ENCODE measurements at places on chromosomes 4 and X.

DNA sequence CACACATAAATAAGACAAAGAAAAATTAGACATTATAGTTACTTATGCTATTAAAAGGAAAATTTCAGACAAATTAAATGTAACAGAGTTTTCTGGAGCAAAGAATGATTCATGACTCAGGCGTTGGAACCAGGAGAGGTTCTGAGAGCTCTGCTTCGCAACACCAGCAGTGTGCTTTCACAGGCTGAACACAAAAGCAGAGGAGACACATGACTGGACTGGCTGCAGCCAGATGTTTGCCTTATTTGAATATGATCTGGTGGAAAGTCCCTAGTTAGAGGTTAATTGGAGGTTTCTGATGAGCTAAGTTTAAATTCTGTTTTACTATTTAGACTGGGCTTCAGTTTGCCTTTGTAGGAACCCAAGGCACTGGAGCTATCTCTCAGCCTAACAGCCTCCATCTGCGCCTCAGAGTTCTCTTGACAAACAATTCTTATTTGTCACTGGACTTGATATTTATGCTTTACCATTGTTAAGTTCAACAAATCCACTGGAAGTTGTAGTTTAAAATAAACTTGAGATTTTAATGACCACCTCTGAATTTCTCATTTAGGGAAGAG, 16.2 kb downstream of the BOD1L1 start:
- no peak for DNase-seq

GRCh38 chr4:44722001-44722400, 4.4 kb downstream of the GNPDA2 start:
- DNase-seq: no peak

GRCh38 chrX:54288277-54288676, 69.6 kb downstream of the WNK3 start:
- DNase-seq: no peak

GRCh38 chr4:84050015-84050414, 449.1 kb downstream of the NKX6-1 start:
- DNase-seq: no peak

DNA sequence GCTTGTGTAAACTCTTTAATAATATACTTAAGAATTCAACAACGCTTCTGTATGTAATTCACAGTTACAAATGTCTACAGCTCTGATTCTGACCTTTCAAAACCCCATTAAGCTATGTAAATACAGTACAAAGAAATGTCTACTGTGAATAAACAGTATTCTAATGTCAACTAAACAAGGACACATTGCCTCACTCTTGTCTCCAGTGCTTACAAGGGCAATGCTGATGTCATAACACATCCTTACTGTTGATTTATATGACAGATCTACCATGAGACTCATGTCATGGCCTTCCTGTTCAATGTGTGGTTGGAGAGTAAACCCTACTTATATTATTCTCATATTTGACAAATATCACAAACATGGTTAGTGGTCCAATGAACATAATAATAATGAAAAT, 256.1 kb upstream of the ADGRL3 start:
- no peak for DNase-seq

GRCh38 chr4:56219447-56219846, 167.8 kb downstream of the AASDH start:
- no peak for DNase-seq

GRCh38 chrX:154436374-154436982, 476 bp upstream of the GDI1 start:
- peak; percentile 50 for DNase-seq

- no peak for DNase-seq
Measured at GRCh38 chr4:48259748-48260147, 9.9 kb downstream of the TEC start.

GRCh38 chr4:66572949-66573348, 902.7 kb upstream of the EPHA5 start:
- no peak for DNase-seq

- DNase-seq: peak; percentile 72
Measured at GRCh38 chr4:25938787-25939186, 24.8 kb downstream of the SMIM20 start.

GRCh38 chr4:1030031-1030430, 18.6 kb downstream of the FGFRL1 start:
- DNase-seq: no peak

- no peak for DNase-seq
Measured at GRCh38 chr4:167424341-167425256, 190.3 kb upstream of the SPOCK3 start.

- no peak for DNase-seq
Measured at GRCh38 chr4:67576538-67576937, 18.0 kb downstream of the STAP1 start.

GRCh38 chr4:24244663-24245490, 339.5 kb downstream of the DHX15 start:
- DNase-seq: no peak

GRCh38 chrX:31057291-31057690, 14.6 kb downstream of the FTHL17 start:
- DNase-seq: no peak

DNA sequence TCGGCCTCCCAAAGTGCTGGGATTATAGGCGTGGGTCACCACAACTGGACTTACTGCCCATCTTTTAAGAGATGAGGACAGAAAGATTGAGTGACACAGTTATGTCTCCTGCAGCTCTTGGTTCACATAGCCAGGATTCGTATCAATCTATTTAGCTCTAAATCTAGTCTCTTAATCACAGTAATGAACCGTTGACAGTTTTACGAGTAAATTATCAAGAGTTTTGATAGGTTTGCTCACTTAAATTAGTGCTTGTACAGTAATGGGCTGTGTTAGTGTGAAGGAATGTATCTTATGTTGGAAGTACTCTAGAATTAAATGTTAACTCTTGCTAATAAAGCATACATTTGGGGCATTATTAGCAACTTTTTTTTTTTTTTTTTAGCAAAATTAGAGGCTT, 105.7 kb downstream of the PTTG2 start:
- DNase-seq: no peak

DNA sequence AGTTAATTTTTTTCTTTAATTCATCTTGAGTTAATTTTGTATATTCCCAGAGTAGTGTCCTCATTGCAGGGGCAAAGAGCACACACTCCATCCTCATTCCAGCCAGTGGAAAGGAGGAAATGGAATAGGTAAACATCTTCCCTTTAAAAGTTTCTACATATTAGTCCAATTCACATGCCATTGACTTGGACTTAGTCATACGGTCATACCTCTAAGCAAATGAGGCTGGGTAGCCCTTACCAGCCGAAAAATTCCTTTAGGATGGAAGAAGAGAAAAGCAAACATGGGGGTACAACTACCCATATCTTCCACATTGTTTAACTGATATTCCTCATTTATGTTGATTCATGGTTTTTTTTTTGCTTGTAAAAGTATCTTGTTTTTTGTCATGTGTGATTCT, 37.4 kb upstream of the NDP start:
- DNase-seq: no peak

GRCh38 chrX:15546745-15547144, 46.1 kb downstream of the BMX start:
- DNase-seq: no peak

DNA sequence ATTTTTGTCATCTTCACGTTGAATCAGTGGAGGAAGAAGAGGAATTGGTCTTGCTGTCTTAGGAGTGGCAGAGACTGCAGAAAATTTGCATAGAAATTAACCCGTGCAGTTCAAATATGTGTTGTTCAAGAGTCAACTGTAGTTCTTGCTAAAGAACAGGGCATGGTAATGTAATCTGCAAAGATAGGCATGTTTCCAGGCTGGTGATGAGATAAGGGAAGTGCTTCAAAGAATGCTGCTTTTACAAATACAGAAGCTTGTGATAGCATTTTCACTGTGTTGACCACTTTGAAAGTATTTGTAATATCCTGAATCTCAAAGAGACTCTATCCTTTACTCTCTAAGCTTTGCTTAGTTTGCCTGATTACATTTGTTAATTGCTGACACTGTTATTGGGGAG, 60.1 kb downstream of the PRRG1 start:
- DNase-seq: no peak

GRCh38 chr4:5218376-5219069, 167.2 kb downstream of the STK32B start:
- no peak for DNase-seq

GRCh38 chr4:94880956-94881355, 123.2 kb downstream of the BMPR1B start:
- no peak for DNase-seq

GRCh38 chrX:153925739-153926551, at the start of gene ARHGAP4:
ARHGAP4 (minus strand) TSS chrX:153926264; CDS start chrX:153926202, 62 bp downstream.
- DNase-seq: peak; percentile 76

- DNase-seq: no peak
Measured at GRCh38 chr4:122873146-122873545, 46.5 kb downstream of the FGF2 start.

DNA sequence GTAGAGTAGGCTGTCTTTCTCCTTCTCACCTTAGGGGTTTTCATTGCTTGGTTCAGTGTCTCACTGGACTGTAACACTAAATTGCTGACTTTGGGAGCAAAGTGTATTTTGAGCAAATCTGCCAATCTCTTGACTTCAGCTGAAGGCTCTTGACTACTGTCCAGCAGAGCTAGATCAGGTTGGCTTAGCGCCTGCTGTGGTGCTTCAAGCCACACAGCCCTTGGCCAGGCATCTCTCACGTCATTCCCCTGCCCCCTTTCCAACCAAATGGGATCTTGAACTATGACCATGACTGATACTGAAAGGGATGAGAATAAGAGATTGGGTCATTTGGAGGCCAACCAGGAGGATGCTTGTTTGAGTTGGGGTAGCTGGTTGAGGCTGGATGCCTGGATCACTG, 4.8 kb downstream of the SLC16A2 start:
- DNase-seq: no peak

DNA sequence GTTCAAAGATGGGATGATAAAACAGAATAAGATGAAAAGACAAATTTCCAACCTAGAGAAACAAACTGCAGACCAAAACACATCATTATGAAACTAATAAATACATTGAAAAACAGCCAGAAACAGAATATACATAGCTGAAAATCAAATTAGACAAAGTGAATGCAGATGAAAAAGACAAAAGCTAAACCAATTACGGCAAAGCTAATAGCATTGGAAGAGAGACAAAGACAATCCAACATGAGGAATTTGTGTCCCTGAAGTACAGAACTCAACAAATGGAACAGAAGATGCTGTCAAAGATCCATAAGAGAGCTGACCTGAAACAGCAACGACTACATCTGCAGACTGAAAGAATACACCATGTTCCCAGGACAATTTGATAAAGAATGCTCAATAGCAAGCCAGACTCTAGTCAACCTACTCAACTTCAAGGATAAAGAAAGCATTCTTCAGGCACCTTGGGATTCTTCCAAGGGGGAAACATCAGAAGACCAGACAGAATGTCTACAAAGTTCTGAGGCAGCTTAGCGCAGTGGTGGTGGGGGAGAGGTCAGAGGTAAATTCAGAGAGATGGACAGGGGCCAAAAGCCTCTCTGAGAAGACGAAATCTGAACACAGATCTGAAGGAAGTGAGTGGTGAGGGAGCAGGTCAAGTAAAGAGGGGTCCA, 27.4 kb upstream of the IRAK1 start:
- no peak for DNase-seq
